Fibroblast of skin of back (primary cell): ENCODE measurements at places on chromosomes 5 and 9.

GRCh38 chr5:58849921-58850667 lies 267.2 kb downstream of the RAB3C start:
- peak; percentile 34 for DNase-seq

DNA sequence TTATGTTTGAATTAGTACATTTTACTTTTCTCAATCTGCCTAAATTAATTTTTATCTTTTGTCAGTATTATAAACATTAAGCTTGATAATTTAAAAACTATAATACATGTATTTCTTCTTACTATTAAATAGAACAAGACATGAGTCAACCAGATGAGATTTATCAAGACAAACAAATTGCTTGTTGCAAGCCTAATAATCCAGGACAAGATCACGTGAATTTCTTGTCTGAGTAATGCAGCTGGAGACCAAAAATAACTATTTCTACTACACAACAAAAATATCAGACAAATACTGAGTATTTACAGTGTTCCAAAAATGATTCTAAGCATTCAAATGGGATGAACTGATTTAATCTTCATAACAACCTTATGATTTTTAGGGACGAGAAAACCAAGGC lies 339.1 kb upstream of the PRR16 start:
- DNase-seq = no peak

DNA sequence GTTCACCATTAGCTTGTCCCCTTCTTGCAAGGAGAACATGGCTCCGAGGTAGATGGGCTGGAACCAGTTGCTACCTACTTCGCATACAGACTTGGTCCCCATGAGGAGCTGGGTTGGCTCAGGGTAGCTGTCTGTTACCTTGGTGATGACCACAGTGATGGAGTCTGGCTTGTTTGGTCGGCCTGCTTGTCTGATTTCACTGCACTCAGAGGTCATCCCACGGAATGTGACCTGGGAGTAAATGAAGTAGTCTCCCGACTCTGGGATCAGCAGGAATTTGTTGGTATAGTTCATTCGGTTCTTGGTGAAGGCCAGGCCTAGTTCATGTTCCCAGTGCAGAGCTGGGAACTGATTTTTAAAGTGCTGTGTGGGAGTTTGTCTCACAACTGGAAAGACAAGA lies 15.3 kb downstream of the TNFSF15 start:
- DNase-seq = no peak

- DNase-seq = no peak
These were observed 23.4 kb upstream of the FUBP3 start for GRCh38 chr9:130555968-130556367.
